ENCODE measurements at places on chromosomes 4 and X. TPM values are rescaled to one million over a fixed set of nuclear protein-coding genes. Genes with fewer than 3 reads are reported as not detected.

SSX2 gene
- total RNA-seq: not detected

DNA sequence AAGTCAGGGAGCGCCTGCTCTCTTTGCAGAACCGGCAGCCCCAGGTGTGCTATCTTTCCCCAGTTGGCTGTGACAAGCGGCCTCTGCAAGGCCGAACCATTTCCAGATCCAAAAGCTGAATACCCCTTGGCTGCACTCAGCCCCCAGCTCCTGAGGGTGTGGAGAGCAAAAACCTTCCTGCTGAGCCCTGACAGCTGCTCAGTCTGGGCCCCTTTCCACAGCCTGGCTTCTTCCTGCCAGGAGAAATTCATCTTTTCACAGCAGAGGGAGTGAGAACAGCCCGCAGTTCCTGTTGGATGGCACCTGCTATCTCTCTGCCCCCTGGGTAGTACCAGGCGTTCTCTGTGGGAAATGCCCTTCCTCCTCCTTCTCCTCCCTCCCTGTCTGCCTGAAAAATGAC, 78.4 kb downstream of the DRD5 start:
- DNase-seq: no peak

DNA sequence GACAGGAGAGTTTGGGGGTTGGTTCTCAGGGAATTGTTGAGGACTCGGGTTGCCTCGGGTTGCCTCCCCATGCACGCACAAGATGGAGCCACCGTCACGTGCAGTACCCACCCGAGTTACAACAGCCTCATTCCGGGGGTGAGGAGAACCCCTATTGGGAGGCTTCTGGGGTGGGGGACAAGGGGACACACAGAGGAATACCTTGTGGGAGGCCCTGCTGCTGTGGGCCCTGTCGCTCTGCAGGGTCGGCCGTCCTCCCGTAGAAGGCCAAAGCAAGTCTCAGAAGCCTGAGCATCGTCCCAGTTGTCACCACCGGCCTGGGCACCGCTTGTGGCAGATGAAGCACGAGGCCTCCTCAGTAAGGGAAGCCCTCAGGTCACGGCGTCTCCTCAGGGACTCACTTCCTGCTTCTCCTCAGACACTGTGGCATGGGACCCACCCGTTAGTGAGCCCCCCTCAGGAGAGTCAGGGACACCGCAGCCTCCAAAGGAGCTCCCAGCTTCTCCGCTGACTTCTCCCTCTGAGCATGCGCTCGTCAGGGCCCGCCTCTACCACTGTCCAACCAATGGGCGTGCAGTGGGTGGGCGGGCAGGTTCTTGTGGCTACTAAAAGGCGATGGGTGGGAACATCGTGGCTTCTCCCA, at the start of gene CT55:
Gene CT55, minus strand, starts transcription at position 522 of the 643 bp plus-strand sequence. Its CDS starts 227 bp downstream, at position 295.
- no peak for DNase-seq

DNA sequence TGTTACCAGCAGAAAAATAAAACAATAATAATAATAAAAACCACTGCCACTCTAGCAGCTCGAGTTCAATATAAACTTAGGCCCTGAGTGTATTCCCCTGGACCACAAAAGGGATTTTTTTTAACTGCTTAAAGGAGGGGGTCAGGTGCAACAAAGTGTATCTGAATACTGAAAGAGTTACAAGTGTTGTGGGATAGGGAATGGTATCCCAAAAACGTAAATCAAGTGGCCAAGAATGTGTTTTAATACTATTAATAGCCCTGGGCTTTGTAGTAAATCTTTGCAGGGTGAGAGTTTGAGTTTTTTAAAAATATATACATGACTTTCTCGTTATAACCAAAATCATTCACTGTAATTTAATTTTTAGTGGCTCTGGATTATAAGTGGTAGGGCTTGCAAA, 860.1 kb upstream of the INTU start:
- DNase-seq: no peak

DNA sequence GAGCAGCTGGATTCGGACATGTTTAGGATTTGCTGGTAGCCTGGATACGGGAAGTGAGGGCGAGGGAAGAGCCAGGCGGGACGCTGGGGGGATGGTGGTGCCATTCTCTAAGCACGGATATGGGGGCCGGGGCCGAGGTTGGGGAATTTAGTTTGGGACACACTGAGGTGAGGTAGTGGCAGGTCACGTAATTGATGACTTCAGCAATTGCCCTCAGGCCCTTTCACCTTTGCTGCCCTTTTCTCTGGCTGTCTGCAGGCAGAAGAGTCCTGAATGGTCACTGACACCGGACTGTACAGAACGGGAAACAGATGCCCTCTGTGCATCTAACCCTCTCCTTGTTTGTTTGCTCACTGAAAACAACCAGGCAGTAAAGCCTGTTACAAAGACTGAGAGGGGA, 16.9 kb upstream of the HMGB3 start:
- no peak for DNase-seq

Measured in tibial nerve (tissue), 4 donors.